ENCODE measurements at places on chromosomes 16 and 17.

DNA sequence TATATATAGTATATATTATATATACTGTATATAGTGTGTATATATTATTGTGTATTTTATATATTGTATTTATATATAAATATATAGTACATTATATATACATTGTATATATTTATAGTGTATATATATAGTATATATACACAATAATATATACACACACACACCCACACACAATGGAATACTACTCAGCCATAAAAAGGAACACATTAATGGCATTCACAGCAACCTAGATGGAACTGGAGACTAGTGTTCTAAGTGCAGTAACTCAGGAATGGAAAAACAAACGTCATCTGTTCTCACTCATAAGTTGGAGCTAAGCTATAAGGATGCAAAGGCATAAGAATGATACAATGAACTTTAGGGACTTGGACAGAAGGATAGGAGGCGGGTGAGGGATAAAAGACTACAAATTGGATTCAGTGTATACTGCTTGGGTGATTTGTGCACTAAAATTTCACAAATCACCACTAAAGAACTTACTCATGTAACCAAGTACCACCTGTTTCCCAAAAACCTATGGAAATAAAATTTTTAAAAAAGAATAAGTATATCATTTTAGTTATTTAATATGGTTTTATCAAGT, 201.9 kb upstream of the CDH11 start:
- no peak for DNase-seq

GRCh38 chr16:17358355-17358754, 112.4 kb downstream of the XYLT1 start:
- DNase-seq, result no peak

DNA sequence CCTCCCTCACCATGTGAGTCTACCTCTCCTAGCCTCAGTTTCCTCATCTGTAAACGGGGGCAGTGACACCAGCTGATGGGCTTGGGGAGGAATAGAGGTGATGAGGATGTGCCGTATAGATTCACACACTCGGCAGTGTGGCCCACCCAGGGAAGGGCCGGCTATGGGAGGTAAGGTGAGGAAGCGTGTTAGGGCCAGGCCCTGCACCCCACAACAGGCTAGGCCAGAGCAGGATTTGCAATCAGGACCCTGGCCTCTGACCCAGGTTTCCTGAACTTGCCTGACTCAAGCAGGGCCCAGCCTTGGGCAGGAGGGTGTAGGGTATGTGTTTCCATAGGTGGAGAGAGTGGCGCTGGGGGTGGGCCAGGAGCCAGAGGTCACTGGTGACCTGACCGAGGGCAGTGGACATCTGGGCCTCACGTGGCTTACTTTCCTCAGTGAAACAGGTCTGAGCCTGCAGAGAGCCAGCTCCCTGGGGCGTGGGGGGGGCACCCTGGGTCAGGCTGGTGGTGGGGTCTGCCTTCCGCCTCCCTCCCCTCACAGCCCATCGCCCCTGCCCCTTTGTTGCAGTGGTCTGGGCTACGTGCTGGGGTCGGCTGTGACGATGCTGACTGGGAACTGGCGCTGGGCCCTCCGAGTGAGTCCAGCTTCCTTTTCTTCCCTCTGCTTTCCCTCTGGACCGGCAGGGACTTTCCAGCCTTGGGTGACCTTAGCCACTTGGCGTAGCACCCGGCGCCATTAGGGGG, 12.8 kb downstream of the SPNS3 start:
- no peak for DNase-seq

GRCh38 chr16:87150262-87150661, 166.9 kb downstream of the C16orf95 start:
- no peak for DNase-seq

GRCh38 chr17:82155606-82156005, 57.0 kb downstream of the CCDC57 start:
- DNase-seq, result no peak

- no peak for DNase-seq
Observed at GRCh38 chr17:39688945-39689344, 1.1 kb upstream of the PGAP3 start.

- no peak for DNase-seq
Observed at GRCh38 chr17:17063546-17064122, 21.4 kb downstream of the MPRIP start.

- no peak for DNase-seq
Observed at GRCh38 chr16:81571592-81572385, 127.2 kb downstream of the CMIP start.

GRCh38 chr17:77772899-77773358, 185.6 kb upstream of the TNRC6C start:
- DNase-seq, result no peak

GRCh38 chr16:87077750-87078127, 239.5 kb downstream of the C16orf95 start:
- DNase-seq, result no peak

DNA sequence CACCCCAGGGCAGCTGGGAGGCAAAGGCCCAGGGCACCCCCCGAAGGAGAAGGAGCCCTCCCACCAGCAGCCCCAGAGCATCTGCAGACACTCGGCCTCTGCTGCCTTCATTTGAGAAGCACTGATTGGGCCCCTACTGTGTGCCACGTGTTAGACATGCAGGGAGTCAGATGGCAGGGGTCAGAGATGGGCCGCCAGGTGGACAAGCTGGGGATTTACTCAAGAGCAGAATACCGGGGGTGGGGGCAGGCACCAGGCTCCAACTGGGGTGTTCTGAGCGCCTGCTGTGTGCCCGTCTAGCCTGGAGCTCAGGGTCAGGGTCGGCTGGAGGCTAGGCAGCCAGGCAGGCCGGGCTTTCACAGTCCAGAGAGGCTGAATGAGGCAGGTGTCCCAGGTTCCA, 18.7 kb downstream of the TPSG1 start:
- no peak for DNase-seq

- DNase-seq, result no peak
Observed at GRCh38 chr16:3012246-3012645, 477 bp upstream of the CLDN9 start.

- no peak for DNase-seq
Observed at GRCh38 chr17:27494192-27495091, 38.2 kb downstream of the KSR1 start.

- no peak for DNase-seq
Observed at GRCh38 chr17:7022781-7023571, at the start of gene BCL6B. Gene BCL6B, plus strand, starts transcription at chr17:7023050. Its CDS starts 622 bp downstream, at chr17:7023672.

GRCh38 chr17:49573510-49574322, 2.0 kb upstream of the NXPH3 start:
- DNase-seq, result no peak

DNA sequence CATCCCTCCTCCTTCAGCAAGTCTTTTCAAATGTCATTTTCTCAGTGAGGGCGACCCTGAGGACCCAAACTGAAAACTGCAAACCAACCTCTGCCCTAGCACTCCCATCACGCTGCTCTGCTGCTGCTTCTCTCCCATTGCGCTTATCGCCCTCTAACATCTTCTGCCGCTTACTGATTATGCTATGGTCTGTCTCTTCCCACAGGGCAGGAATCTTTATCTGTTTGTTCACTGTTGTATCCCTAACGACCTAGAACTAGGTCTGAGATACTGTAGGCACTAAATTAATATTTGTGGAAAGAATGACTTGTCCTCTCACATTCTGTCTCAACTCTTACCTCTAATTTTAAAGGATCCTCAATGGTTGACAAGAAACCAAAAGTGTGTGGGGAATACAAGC, 12.5 kb downstream of the ZSCAN32 start:
- DNase-seq, result no peak

DNA sequence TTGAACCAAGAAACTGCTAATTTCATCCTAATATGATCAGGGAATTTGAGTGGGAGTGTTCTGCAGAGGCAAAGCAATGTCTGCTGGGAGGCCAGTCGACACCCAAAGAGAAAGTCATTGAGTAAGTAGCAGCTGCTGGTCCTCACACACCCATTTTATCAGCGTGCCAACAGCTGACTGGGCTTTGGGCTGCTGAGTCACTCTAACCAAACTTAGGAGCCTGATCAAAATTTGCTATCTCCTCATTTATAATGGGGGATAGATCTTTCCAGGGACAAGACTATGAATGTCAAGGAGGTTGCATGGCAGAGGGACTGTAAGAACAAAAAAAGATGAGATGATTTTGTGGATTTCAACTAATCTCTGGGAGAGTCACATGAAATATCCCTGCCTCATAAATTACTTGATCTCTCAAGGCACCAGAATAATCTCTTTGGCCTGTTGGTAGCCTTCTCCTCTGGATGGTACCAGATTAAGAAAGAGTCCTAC, 32.9 kb downstream of the CPSF4L start:
- DNase-seq, result no peak

DNA sequence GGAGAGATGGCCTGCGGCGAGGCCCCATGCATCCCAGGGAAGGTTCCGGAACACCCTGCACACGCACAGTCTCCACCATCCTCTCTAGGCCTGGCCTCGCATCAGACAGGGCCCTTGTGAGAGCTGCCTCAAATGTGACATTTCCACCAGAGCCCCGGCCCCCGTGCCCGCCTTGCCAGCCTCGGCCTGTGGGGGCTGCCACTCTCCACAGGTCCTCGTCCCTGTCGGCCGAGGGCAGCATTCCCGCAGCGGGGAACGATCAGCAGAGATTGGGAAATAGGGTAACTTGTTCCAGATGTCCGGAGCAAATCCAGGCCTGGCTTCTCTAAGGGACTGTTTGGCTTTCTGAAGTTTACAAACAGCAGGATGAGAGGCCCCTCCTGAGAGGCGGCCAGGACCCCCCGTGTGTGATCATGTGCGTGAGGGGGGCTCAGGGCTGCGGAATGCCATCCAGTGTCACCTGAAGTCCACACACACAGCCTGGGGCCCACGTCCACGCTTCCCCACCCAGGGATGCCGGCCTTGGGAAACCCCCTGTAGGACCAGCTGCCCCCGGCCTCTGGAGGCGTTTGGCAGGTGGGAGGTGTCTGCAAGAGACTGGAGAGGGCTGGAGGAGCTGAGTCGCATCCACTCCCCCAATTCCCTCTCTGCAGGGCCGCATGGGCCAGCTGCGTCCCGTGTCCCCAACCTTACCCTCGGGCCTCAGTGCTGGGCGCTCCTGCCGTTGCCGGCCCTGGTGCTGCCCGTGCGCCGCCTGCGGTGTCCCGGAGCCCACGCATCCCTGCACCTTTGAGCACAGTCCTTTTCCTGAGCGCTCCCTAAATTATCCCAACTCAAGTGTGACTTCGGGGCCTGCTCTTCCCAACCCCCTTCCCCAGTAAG, 70.4 kb downstream of the ZDHHC7 start:
- DNase-seq, result no peak

GRCh38 chr16:70768203-70768580, 32.8 kb downstream of the VAC14 start:
- DNase-seq, result no peak

DNA sequence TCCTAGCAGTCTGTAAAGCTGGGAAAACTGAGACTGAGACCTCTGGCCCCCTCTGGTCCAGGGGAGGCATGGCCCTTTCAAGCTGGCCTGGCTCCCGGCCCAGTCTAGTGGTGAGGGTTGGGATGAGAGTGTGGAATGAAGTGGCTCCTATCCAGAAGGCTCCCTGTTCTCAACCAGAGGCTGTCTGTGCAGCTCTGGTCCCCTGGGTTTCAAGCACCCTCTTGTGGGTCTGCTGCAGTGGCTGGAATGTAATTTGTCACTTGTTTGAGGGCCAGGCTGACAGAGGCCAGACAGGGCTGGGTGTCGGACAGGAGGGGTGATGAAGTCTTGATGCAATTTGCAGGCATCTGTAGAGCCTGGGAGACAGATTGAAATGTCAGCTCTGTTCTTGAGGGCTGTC, 22.1 kb upstream of the PHF12 start:
- DNase-seq, result no peak

GRCh38 chr16:58948244-58948643, 214.1 kb upstream of the GOT2 start:
- no peak for DNase-seq

GRCh38 chr16:30065102-30065942, at the start of gene ALDOA:
Gene ALDOA, plus strand, starts transcription at chr16:30065760. Its CDS starts 1,138 bp downstream, at chr16:30066898.
- peak; percentile 91 for DNase-seq

DNA sequence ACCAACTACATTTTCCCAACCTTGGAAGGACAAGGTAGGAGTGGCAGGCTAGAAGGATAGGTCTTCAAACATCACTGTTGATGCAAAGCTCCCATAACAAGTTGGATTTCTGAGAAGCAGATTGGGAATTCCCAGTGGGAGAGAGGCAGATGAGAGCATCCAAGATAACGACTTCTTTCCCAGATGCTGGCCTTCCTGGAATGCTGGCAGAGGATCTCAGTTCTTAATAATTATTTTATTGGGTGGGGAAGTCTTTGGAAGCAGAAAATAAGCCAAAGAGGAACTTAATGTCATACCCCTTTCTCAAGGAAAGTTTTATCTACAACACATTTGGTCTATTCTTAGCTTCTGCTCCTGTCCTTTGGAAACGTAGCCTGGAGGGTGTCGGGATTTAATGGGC, 64.5 kb downstream of the MPRIP start:
- no peak for DNase-seq

DNA sequence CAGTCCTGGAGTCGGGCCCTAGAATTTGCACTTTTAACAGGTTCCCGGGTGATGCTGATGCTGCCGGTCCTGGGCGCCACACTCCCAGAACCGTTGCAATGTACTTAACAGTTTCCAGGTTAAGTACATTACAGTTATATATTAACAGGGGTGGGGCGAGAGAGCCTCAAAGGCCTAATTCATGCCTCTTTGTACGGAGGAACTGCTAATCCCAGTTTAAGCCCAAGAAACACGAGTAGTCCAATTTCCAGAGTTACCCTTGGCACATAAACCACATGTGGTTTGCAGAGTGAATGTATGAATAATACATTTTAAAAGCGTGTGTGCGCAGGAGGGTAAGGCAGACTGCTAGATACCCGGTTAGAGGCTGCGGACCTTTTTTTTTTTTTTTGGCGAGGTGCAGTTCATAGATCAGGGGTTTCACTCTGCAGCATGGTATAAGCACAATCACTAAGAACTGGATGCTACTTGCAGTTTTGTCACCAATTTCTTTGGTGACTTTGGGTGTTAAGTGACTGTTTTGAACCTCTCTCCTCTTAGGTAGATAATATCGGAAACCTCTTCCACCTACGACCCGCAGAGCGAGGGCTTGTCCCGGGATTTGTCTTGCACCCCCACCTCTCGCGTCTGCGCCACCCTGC, 713 bp downstream of the COX11 start:
- DNase-seq, result no peak

DNA sequence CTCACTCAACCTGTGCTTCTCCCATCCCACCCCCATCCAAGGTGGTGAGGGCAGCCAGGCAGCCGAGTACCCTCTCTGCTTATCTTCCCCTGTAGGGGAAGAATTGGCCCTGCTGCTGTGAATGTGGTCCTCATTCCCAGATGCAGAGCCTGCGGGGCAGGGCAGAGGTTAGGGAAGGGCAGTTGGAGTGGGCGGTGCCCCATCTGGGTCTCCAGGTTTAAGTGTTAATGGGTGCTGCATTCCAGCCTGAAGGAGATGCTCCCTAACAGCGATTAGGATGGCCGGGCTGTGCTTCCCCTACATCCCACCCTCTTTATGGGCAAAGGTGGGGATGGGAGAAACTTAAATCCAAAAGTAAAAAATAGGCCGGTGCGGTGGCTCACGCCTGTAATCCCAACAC, 12.1 kb downstream of the TMEM95 start:
- DNase-seq, result no peak

DNA sequence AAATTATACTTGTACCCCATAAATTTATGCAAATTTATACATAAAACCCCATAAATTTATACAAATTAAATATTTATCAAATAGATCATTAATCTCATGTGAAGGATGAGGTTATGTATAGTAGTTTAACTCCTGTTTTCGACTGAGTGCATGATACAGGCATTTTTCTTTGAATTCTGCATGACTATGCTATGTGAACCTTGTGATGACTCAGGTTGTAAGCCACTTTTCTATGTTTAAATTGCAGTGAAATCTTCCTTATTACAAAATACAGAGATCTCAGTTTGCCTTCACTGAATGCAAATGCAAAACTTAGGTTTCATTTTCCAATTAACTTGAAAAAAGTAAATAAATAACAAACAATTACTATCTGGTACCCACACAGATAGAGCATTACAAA, 843.7 kb downstream of the CDH11 start:
- no peak for DNase-seq
